ENCODE measurements at places on chromosomes 16 and 17. TPM values are rescaled to one million over a fixed set of nuclear protein-coding genes. Genes with fewer than 3 reads are reported as not detected.

The GDPD3 gene
- total RNA-seq = 2.5 TPM

DNA sequence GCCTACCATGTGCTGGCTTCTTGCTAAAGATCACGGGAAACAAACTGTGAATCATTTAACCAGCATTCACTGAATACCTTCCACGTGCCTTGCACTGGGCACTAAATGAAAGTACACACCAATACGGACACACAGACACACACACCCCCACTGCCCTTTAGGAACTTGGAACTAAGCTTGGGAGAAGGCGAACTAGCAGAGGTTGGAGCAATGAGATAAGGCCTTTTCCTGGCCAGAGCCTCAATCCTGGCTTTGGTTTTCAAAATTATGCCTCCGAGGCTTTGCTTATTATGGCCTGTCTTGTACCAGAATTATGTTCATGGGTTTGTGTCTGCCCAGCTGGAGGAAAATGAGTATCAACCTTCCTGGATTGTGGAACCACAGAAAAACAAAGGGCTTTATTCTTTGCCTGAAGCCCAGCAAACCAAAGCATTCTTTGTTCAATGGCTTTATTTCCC lies 32.3 kb downstream of the CPPED1 start:
- DNase-seq = no peak

DNA sequence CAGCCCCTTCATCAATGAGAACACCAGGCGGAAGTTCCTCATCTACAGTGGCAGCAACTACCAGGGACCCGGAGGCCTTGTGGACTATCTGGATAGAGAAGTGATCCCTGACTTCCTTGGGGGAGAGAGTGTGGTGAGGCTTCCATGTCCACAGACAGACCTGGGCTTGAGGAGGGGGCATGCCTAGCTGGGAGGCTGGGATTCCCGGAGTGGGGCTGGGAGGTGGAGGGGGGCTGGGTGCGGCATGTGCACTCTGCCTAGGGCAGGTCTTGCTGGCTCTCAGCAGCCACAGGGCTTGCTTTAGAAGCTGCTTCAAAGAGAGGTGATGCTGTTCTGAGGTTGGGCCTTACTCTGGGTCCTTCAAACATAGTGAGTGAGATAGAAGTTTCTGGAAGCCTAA lies 27.8 kb downstream of the NAGPA start:
- DNase-seq = no peak

GRCh38 chr16:52308051-52308450 lies 238.9 kb downstream of the TOX3 start:
- DNase-seq = no peak

The LPCAT2 gene
- total RNA-seq = 62.1 TPM

DNA sequence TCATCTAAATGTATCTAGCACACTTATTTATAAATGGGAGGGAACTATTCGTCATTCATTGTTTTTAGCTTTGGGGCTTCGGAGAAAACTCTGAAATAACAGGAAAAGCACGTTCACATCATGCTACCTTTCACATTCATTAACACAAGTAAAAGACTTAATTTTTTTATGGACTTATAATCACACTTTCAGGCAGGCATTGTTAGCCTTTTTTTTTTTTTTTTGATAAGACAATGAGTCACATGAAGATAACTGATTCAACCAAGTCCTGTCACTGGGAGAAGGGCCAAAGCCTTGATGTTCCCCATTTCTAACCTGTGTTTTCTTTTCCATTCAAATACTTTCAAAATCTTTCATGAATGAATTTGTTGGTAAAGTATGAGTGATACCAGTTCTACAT lies 631.3 kb upstream of the CA10 start:
- no peak for DNase-seq

- DNase-seq = no peak
Measured at GRCh38 chr17:45388604-45389325, 43.9 kb downstream of the ARHGAP27 start.

The KRTAP4-3 gene
- not detected for total RNA-seq

Measured in Panc1 (cell line).